ENCODE measurements at places on chromosomes 16 and 17.

DNA sequence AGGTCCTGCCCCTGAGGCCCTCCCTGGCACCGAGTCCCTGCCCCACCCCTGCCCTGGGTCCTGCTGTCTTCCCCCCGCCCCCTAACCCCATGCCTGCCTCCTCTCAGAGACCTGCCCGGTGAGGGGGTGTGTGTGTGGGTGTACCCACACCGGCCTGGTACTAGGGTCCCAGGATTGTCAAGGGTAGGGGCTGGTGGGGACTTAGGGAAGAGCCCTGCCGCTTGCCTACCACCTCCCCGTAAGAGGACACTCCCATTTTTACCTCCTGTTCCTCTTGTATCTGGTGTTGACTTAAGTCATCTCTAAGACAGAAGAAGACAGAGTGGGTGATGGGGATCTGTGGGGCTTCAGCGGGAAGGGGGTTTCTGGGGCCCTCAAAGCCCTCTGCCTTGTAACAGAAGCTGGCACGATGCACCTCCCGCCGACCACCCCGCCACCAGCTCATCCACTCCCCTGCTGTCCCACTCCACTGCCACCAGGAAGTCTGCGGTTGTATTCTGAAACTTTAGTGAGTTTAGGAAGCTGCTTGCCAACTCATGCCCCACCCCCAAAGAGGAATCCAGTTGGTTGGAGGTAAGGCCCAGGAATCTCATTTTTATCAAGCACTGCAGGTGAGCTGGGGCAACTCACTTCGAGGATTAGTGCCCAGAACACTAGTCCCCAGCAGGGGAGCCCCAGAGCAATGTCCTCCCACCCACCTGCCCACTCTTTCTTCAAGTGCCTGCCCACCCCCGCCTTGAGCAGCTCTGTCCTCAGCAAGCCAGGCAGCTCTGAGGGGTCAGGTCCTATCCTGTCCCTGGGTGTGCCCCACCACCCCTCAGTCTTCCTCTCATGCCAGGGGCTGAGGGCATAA, 5.6 kb downstream of the SPATA32 start:
- DNase-seq = no peak

GRCh38 chr16:11627822-11628457, 40.3 kb upstream of the SNN start:
- no peak for DNase-seq

DNA sequence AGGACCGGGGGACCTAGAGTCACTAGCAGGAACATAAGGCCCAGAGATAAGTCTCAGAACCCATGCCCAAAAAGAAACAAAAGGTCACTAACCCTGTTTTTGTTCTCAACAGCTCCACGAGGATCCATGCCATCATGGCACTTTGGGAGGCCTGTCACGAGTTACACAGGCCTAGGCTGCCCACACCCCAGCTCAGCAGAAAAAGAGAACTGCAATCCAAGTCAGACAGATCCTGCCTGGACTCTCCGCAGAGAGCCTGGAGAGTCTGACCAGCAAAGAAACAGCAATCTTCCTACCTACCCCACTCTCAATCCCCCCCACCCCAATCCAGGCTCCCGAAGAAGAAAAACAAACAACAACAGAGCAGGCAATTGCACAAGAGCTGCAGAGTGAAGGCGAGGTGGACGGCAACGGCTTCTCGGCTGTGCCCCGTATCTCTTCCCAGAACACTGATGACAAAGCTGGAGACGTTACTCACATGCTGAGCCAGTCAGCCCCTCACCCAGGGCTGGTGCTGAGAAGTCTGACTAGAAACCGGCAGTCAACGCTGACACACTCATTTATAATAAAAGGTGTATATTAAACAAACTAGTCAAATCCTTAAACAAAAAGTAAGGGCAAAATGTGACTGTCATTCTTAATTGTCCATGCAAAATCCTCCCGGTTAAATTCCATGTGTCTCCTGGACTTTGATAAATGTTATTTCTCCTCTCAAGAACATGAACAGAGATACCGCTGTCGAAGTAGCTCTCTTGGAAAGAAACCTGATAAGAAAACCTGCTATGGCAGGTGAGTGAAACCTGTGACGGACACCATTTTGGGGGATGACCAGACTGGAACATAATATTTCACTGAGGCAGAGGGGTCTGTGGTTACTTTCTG, 89.3 kb downstream of the SMG6 start:
- DNase-seq = no peak

DNA sequence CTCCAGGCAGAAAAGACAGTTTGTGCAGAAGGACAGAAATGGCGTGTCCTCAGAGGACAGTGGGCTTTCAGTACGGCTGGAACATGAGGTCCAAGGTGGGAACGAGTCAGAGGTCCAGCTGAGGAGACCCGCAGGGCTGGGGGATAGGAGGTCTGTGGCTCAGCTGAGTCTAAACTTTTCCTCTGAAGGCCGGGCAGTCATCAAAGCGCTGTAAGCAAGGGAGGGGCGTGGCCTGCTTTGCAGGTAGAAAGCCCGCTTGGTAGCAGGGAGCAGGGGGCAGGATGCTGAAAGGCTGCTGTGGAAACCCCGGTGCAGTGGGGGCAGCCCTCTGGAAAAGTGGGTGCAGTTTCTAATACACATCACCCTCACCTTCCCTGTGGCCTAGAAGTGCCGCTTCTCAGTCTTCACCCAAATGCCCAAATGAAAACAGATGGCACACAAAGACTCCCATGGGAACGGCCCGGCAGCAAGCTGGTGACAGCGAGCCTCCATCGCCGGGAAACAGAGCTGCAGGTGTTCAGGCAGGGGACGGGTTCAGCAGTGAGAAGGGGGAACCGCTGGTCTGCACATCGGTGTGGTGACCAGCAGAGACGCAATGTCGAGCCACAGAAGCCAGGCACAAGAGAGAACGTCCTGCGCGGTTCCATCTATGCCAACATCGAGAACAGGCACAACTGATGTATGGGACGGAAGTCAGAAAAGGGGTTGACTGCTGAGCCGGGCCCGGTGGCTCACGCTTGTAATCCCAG, 12.2 kb upstream of the OSGIN1 start:
- DNase-seq = no peak

- DNase-seq = no peak
Measured at GRCh38 chr16:31157136-31157535, 7.3 kb upstream of the PRSS36 start.

GRCh38 chr16:88705076-88705684, 1.0 kb downstream of the RNF166 start:
- no peak for DNase-seq

- no peak for DNase-seq
Measured at GRCh38 chr17:45009676-45010467, 41.6 kb downstream of the DCAKD start.

- DNase-seq = no peak
Measured at GRCh38 chr17:42673266-42673884, 3.4 kb downstream of the PLEKHH3 start.

DNA sequence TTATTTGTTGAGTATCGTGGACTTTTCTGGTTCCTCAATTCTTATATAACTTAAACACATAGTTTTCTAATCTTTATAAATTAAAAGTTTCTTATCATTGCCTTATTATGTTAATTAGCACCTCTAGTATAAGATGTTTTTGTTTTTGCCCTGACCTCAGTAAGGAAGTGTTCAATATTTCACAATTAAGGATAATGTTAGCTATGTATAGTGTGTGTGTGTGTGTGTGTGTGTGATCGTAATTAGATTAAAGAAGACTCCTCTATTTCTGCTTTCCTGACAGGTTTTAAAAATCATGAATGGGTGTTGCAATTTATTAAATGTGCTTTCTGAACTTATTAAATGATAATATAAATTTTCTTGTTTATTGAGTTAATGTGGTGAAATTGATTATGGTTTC, 12.0 kb downstream of the IL21R start:
- DNase-seq = no peak

DNA sequence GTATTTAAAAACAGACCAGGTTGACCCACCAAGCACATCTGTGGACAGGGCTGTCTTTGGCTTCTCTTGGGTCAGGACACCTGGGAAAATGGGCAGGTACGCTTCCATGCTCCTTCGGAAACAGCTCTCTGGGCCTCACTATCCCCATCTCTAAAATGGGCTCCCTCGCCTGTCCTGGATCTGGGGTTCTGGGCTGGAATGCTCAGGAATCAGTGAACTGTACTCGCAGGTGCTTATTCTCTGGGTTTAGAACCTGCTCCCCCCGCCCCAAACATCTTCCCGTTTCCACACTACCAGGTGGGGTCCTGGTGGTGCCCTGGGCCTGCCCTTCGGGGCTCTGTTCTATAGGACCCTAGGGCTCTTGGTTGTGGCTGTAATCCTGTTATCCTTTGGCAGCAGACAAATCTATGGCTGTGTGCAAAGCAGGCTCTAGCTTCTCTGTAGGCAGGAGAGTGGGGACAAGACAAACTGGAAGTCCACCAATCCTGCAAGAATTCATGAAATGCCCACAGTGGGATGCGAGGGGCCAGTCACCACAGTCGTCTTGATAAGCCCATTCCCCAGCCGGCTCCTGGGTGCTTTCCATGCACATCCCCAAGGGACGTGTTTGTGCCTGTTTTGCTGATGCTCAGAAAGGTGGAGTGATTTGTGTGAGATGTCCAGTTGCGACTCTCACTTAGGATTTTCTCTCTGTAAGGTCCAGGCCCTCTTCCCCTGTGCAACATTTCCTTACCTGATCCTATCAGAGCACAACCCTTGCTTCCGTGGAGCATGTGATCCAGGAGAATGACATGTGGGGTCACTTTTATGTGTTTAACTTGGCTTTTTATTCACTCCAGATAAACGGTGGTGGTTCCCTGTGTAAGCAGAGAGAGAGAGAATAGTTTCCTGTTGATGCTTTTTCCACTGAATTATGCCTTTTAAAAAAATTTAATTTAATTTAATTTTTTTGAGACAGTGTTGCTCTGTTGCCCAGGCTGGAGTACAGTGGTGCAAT, 37.2 kb downstream of the HAPSTR1 start:
- DNase-seq = no peak

- DNase-seq = no peak
Measured at GRCh38 chr17:65531256-65532100, 30.0 kb downstream of the AXIN2 start.

DNA sequence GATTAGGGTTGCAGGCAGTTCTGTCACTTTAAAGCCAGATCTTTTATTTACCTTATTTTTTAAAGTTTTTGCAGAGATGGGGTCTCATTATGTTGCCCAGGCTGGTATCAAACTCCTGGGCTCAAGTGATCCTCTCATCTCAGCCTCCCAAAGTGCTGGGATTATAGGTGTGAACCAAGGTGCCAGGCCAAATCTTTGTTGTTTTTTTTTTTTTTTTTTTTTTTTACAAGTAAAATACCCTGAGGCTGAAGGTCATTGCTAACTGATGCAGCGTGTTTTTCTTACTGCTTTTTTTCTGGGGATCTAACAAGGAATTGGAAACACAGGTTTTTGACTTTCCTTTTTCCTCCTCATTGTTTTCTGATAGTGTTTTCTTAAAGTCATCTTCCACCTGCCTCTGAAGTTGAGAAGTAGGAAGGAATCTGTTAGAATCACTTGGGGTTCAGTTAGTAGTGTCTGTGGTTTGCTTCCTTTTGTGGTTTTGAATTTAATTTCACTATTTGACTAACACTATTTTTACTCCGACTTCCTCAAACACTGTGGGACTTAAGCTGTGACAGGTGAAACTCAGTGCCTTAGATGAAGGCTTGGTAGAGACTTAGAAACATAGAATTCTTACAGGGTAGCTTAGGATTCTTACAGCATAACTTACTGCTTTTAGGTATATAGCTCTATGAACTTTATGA, 22.2 kb downstream of the CLTC start:
- no peak for DNase-seq

DNA sequence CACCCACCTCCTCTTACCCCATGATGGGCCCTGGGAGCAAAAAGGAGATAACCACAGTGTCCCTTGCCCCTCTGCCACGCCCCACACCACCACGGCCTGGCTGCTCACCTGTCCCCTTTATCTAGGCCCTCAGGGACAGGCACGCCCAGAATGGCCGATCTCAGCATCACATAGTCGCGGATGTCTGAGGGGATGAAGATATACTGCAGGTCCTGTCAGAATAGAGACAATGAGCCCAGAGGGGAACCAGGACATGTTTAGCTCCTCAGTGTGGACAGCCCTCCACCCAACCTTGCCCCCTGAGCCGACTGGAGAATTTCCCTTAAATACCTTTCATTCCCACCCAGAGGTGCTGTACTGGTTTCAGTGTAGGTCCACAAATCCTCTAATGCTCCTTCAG, 15.2 kb downstream of the ST6GALNAC2 start:
- DNase-seq = no peak

- DNase-seq = no peak
Measured at GRCh38 chr16:50152351-50152806, 727 bp upstream of the TENT4B start.

DNA sequence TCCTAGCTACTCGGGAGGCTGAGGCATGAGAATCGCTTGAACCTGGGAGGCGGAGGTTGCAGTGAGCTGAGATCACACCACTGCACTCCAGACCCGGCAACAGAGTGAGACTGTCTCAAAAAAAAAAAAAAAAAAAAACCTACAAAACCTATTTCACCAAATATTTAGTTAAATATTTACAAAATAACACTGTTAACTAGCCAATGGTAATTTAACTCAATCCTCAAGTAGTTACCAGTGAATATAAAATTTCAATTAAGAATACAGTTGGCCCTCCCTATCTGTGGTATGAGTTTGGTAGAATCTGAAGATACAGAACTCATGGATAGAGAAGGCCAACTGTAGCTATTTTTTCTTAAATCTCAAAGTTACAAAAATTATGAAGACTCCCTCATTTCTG, 247.4 kb downstream of the SOX9 start:
- DNase-seq = no peak

DNA sequence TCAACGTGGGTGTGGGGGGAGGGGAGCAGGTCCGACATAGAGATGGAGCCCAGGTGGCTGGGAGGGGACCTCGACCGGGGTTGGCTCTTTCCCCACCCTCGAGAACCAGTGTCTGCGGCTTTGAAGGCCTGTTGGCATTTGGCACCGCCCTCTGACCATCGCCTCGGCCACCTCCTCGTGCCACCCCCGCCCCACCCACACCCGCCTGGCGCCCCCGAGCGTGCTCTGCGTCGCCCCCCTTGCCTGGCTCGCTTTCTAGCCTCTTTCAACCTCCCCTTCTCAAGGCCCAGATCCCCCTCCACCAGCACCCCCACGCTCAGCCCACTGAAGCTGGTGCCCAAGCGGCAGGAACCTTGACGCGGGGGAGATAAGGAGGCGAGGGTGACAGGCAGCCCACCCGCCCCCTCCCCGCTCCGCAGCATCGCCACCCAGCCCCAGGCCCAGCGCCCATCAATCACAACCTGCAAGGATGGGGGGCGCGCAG, 619 bp downstream of the CACNB1 start:
- no peak for DNase-seq

- DNase-seq = no peak
Measured at GRCh38 chr17:72417627-72418026, 296.8 kb downstream of the SOX9 start.

GRCh38 chr17:1714427-1714979, 4.3 kb upstream of the TLCD2 start:
- no peak for DNase-seq
